Stimulated activated CD4-positive, alpha-beta T cell treated with anti-CD3 and anti-CD28 coated beads, Interleukin-15, amount 100 ng/mL, for 48 hours (primary cell): ENCODE measurements at places on chromosomes 1 and 21.

DNA sequence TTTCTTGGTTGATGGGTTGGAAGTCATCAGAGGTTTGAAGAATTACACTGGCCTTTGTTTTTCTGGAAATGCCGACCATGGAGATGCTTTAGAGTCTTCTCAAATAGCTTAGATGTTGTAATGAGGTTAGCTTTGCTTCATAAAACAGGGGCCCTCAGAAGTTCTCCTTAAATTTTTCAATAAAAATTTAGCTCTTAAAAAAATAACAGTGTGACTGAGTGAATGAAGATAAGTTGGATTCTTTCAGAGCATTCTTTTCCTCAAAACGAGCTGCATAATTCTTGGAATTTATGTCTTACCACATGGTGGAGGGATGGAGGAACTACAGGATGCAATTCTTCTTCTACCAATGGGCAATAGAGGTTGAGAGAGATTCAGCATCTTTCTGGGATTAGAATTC is 23.4 kb downstream of the SYT11 start:
- no peak for DNase-seq

DNA sequence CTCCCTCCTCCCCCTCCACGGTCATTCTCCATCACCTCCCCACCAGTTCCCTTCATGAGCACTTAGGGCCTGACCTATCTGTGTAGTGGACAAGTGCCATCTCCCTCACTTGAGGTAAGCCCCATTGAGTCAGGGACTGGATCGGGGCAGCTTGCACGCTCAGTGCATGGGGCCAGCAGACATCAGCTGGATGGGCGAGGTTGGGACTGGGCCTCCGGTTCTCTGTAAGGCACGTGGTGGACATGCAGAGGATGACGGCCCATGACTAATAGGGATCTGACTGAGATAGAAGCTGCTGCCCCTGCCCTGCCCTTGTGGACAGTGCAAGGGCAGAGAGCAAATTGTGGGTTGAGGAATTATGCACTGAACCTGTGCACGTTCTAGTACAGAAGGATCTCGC is 120.4 kb upstream of the C1orf174 start:
- no peak for DNase-seq

- no peak for DNase-seq
Observed at GRCh38 chr1:170309389-170310013, 163.7 kb downstream of the NTMT2 start.

DNA sequence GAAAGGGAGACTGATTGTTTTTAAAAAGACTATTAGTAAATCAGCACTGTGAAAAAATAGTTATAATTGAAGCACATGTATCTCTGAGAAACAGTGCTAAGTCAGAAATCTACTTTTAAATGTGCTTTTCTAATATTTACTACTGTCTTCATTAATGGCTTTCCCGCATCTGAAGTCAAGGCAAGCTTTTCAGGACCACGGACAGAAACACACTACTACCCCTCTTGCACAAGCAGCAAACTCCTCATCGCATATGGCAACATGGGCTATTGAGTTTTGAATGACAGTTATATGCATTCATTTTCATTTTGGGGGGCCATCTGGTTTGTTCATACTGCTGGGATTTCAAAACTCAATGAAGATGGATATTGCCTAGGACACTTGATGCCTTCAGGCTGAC is 433.4 kb upstream of the CAMK1G start:
- DNase-seq, result no peak

DNA sequence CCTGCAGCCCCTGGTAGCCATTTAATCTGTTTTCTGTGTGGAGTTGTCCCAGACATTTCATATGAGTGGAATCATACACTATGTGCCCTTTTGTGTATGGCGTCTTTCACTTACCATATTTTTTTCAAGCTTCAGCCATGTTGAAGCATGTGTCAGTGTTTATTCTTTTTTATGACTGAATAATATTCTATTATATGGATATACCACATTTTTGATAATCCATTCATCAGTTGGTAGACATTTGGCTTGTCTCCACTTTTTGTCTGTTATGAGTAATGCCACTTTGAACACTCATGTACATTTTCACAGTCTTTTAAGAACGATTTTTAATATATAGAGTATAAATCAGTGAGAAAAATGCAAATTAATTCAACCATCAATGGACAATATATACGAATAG is 44.7 kb downstream of the ATF6 start:
- no peak for DNase-seq

- DNase-seq, result no peak
Observed at GRCh38 chr1:168945870-168946269, 160.6 kb upstream of the ATP1B1 start.

GRCh38 chr1:64526312-64526711 is 56.4 kb downstream of the CACHD1 start:
- no peak for DNase-seq

DNA sequence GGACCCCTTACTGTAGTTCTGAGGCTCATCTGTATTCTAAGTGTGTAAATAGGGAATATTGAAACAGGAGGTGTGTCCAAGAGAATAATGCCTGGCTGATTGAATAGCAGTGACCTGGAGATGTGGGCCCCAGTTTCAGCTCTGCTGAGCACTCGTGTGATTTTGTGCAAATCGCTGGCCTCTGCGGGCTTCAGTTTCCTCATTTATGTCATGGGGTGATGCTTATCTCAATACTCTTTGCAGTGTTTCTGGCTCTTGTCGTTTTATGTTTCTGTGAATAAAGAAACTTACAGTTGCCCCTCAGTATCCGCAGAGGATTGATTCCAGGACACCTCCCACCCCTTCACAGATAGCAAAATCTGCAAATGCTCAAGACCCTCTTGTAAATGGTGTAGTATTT is 5.0 kb downstream of the COG2 start:
- no peak for DNase-seq

- no peak for DNase-seq
Observed at GRCh38 chr1:60589046-60589748, 493.2 kb upstream of the NFIA start.

DNA sequence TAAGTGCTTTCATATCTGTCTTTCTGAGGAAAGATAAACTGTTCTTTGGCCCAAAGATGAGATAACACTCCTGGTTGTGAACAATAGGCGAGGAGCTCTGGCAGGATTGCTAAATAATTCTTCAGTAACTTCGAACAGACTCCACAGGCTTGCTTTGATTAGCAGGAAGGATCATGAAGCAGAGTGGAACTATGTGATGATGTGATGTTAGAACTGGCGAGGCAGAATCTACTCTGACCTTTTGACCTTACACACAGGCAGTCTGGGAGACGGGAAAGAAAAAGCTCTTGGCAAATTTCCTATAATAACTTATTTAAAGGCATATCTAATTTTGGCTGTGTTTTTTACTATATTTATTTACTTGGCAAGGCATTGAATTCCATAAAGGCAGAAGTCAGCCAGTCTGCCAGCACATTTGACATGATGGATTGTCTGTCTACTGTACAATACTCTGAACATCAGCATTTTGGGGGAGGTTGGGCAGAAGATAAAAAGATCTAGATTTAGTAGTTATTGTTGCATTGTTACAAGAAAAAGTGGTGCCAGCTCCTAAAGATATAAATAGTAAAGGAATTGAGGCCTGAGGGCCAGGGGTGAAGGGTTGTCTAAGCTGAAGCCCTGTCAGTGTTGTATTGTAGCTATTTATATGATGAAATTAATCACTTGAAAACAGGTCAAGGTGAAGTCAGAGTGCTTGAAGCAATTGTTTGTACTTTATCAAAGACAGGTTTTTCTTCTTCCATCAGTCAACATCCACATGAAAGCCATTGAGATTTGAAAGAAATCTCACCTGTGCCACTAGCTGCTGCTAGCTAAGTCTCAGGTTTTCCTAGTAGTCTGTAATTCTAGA is 708.8 kb downstream of the LTN1 start:
- no peak for DNase-seq

DNA sequence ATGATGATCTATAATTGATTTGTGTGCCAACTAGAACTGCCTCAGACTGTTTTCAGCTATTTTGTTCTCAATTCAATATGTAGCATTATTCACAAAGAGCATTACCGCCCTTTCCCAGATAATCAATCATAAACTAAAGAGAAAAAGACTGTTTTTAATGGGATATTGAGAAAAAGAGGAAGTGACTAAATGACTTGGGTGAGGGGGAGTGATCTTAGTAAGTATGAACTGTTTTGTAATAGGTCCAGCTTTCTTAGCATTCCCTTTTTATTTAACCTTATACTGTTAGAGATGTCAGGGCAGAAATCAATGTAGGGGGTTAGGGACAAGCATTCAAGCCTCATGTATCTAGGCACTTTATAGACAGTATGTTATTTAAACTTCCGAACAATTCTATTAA is 157.8 kb upstream of the DPYD start:
- DNase-seq, result no peak

DNA sequence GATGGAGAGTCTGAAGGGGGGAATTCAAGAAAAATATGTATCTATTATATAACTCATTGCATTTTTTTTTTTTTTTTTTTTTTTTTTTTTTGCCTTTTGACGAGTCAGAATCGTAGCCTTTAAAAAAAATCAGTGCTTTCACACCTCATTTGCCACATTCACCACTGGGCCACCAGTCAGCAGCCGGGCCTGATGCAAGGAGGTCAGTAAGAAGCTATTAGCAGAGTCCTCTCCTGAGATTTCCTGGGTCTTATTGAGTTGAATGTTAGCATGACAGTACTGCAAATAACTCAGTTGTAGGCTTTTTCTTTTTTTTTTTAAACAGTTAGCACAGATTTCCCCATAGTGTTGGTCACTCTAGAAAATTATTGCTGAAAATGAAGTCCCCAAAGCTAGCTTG is 139.8 kb downstream of the SPATA17 start:
- no peak for DNase-seq

GRCh38 chr1:5945445-5945844 is 46.8 kb downstream of the NPHP4 start:
- DNase-seq, result no peak

DNA sequence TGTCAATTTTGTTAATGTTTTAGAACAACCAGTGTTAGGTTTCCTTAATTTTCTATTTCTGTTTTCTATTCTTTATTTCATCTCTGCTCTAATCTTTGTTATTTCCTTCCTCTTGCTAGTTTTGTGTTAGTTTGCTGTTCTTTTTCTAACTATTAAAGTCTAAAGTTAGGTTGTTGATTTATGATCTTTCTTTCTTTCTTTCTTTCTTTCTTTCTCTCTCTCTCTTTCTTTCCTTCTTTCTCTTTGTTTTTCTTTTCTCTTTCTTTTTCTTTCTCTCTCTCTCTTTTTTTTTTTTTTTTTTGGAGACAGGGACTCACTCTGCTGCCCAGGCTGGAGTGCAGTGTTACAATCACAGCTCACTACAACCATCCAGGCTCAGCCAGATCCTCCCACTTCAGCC is 17.4 kb upstream of the KLF18 start:
- DNase-seq, result no peak

GRCh38 chr1:8097908-8098307 is 71.8 kb upstream of the ERRFI1 start:
- no peak for DNase-seq

DNA sequence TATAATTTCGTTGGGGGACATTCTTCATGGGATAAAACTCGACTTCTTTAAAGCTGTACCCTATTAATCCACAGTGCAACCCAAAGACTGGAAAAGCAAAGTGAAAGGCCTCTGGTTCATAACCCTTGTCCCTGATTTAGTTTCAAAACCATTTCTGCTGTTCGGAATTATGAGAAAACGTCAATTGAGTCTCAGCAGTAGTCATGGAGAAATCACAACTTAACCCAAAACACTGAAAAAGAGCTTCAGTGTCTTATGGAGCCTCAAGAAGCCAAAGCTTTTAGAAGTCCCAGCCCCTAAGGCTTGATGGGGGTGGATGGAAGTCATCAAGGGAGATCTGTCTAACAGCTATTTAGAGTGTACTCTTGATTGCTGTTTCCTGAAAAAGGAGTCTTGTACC is 73.5 kb upstream of the VCAM1 start:
- DNase-seq, result no peak

GRCh38 chr1:26035959-26036755 is 9.8 kb downstream of the SLC30A2 start:
- DNase-seq, result peak; percentile 71

DNA sequence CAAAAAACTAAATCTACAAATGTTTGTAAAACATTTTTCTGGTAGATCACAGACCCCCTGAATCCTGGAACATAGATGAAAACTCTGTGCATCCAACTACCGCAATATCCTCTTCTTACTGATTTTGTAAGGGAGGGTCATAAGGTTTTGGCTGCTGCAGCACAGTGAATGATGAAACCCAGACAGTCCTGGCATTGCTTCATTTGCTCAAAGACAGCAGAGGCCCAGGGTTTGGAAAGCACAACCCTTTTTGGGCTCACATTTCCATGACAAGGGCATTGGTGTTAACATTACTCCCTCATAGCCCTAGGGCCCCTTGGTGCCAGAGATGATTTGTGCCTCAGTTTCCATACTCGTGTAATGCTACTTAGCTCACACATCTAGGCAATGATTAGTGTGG is 51.2 kb downstream of the PLXNA2 start:
- DNase-seq, result no peak

DNA sequence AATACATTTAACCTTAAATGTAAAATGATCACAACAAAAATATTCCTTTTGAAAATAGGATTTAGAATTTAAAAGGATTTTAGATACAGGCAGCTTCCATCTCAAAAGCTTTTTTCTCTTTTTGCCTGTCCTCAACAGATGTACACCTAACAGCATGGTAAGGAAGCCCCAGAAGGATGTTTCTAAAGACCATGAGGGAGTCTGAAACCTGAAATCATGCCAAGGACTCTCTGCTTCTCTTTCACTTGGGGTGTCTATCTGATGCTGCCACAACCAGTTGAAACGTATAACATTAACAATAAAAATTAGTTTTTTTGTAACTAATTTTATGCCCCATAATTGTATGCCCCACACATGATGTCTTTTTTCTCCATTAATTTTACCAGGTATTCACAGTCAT is 5.4 kb upstream of the ZNF281 start:
- DNase-seq, result no peak

DNA sequence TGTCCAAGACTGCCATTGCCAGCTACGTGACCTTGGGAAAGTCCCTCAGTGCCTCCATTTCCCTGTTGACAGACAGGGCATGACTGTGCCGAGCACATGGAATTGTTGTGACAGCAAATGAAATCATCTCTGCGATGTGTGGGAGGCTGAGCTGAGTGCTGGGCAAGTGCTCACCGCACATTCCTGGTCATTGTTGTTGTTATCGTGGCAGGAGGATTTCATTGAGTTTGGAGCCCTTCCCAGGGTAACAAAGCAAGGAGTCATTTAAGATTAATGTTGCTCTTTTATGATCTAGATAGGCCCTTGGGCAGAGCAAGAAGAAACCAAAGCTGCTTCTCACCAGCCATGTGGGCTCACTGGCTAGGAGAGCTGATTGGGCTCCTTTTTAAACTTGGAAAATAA is 39.6 kb upstream of the ITPKB start:
- no peak for DNase-seq

DNA sequence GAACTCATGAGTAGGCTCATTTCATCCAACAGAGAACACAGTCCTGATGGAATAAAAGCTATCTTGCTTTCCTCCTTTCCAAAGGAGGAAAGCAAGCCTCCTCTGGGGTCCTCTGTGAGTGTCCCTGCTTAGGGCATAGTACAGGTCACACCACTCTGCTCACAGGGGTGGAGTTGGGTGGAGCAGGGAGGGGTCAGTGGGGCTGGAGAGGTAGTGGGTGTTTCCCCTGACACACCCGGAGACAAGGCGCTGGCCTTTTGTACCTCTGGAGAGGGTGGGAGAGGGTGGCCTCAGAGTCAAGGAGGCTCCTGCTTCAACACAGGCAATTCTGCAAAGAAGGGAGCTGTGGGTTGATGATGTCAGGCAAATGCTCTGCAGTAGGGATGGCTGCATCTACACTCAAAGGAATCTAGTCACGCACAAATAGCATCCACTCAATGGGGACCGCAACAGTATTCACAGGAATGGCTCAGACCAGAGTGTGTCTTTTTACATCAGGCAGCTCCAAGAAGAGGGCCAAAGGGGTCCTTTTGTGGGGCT is 58.6 kb upstream of the PLXNA2 start:
- no peak for DNase-seq
